Activated CD4-positive, alpha-beta T cell treated with anti-CD3 and anti-CD28 coated beads, Interleukin-2, amount 10 ng/mL, durations not matched to agents 24 days and 14 days (primary cell): ENCODE measurements at places on chromosomes 5 and 9. TPM values are rescaled to one million over a fixed set of nuclear protein-coding genes. Genes with fewer than 3 reads are reported as not detected.

PCDHGB6 gene
- 0.09 and 0.14 TPM in 2 replicates for total RNA-seq

GAS1 gene
- total RNA-seq: 0.14 TPM in 2 replicates

LCN2 gene
- total RNA-seq: not detected in 2 replicates

DNA sequence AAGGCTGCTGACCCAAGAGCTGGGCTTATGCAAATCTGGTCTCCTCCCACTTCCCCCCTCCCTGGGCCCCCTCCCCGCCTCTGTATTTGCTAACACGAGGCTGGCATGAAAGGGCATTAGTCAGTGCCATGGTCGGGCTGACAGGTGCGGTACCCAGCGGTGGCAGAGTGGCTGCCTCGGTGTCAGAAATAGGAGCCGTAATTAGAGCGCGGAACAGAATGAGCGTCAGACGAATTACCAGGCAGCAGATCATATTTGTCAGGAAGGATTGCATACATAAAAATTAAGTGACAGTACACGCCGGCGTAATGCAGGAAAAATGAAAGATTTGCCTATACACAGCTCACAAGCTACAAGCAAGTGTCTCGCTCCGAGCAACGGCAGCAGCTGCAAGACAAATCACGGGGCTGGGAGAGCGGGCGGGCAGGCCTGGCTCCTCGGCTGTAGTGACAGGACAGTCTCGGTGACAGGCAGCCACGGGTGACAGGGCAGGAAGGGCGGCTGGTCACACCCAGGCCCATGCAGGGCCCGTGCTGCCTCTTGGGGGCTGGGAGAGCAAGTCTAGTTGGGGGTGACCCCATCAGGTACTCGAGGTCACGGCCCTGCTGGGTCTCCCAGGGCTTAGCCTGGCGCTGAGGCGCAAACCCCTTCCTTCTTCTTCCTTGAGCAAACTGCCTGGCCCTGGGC, 72.4 kb downstream of the NEK6 start:
- no peaks in the 10 kb centered on the region for H3K27me3 ChIP-seq
- no peak for DNase-seq
- H3K36me3 ChIP-seq: no peaks in the 10 kb centered on the region
- H3K27ac ChIP-seq: no peak overlapping the region

- H3K27ac ChIP-seq: no peak overlapping the region
- H3K4me3 ChIP-seq: no peak overlapping the region
- peaks cover 56% of the 10 kb centered on the region for H3K4me1 ChIP-seq
- H3K27me3 ChIP-seq: peaks cover 11% of the 10 kb centered on the region
Observed at GRCh38 chr9:112035166-112035826, 138.7 kb downstream of the UGCG start.

GRCh38 chr9:86500031-86500430, 145.8 kb upstream of the TUT7 start:
- H3K27me3 ChIP-seq: peaks cover 11% of the 10 kb centered on the region
- no peak overlapping the region for H3K4me3 ChIP-seq
- no peaks in the 10 kb centered on the region for H3K4me1 ChIP-seq
- no peak for DNase-seq
- H3K27ac ChIP-seq: no peak overlapping the region
- no peaks in the 10 kb centered on the region for H3K36me3 ChIP-seq

GRCh38 chr9:88742483-88742882, 207.5 kb downstream of the NXNL2 start:
- no peaks in the 10 kb centered on the region for H3K4me1 ChIP-seq
- H3K36me3 ChIP-seq: no peaks in the 10 kb centered on the region
- no peak overlapping the region for H3K4me3 ChIP-seq
- no peak for DNase-seq

GRCh38 chr9:98590101-98590500, 118.6 kb downstream of the GABBR2 start:
- no peaks in the 10 kb centered on the region for H3K36me3 ChIP-seq
- H3K4me1 ChIP-seq: no peaks in the 10 kb centered on the region
- no peak overlapping the region for H3K27ac ChIP-seq
- H3K27me3 ChIP-seq: peaks cover 13% of the 10 kb centered on the region
- H3K4me3 ChIP-seq: no peak overlapping the region

- no peak for DNase-seq
- peaks cover 8% of the 10 kb centered on the region for H3K27me3 ChIP-seq
- no peak overlapping the region for H3K27ac ChIP-seq
- no peaks in the 10 kb centered on the region for H3K36me3 ChIP-seq
- peaks cover 2% of the 10 kb centered on the region for H3K4me1 ChIP-seq
- no peak overlapping the region for H3K4me3 ChIP-seq
Observed at GRCh38 chr5:158897444-158898160, 202.1 kb downstream of the EBF1 start.
